Activated CD4-positive, alpha-beta T cell treated with anti-CD3 and anti-CD28 coated beads for 48 hours (primary cell): ENCODE measurements at places on chromosomes 13 and 19.

DNA sequence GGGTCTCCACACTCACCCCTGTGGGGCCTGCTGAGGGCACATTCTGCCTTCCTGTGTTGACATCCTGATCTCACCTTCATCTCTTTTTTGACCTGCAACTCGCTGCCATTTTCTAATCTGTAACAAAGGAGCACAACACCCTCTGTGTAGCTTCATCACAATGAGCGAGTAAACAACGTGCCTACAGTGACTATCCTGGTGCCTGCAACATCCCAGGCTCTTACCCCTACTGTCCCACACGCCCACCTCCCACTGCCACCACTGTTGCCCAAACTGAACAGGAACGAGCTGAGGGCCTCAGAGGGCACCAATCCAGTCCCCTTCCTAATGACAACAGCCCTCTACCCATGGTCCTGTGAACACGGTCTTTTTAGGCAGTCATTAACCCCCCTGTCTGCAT, 102.2 kb upstream of the GJB6 start:
- no peak for DNase-seq

DNA sequence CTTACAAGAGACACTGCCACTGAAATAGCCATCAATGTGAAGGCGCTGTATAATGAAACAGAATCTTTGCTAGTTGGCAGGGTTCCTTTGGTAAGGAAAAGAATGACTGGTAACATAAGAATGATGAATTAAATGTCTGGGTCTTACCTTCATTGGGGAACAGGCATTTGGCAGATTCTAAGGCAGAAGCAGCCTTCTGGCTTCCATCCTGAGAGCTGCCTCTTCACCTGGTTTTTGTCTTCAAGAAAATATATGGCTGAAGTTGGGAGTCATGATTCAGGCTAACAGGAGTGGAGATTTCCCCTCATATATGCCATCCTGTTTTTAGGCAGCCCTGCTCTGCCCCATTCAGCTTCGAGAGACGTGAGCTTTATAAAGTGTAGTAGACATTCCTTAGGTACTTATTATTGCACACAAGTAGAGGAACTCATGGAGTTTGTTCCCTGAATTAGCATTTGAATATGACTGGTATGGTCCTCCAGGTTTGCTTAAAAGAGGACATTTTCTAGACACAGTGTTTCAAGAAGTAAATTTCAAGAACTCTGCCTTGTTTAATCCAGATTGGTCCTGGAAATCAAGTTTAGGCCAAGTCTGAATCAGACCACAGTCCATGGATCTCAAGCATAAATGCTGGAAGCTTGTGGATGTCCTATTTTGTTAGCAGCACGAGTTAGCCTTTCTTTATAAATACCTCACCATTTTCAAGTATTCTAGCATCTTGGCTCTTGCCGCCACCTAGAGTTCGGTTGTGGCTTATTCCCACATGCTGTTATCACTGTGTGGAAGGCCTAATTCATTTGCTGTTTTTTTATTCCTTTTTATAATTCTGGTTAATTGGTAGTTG, 56.2 kb upstream of the AKAP11 start:
- DNase-seq: peak; percentile 30

DNA sequence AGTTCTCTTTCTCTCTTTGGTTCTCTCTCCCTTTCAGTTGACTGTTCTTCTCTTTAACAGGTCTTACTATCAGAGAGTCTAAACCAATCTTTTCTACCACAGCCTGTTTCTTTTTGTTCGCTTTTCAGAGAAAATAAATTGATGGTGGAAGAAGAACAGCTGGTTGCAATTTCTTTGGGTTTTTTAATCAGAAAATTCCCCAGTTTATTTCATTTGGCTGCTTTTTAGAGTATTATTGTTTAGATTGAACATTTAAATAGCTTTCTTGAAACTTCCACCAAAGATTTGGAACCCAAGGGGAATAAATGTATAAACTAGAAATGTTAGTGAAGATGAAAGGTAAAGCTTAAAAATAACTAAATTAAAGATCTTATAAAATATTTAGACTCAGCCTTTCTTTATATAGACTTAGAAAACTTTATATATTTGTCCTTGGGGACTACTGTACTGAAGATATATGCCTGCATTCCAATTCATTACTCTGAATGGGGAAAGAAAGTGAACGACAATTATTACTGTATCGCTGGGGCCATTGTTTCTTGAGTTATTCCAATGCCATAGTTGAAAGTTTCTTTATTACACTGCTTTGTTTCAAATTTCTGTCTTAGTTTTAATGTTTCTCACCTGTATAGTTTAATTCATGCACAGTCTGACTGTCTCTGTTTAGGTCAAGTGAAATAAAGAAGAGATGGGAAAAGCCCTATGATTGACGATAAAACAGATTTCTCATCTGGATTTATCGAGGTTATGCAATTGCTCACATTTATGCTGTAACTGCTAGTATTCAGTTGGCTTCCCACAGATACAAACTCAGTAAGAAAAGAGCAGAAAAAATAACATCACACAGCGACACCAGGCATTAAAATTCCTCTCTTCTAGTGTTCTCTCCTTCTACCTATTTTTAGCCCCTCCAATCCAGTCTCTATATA, 169.4 kb upstream of the CSNK1A1L start:
- no peak for DNase-seq

- peak; percentile 93 for DNase-seq
Observed at GRCh38 chr19:7488736-7489353, at the start of gene PEX11G. TSS of gene PEX11G (minus strand) at chr19:7489035. CDS start at chr19:7489010, 25 bp downstream.

DNA sequence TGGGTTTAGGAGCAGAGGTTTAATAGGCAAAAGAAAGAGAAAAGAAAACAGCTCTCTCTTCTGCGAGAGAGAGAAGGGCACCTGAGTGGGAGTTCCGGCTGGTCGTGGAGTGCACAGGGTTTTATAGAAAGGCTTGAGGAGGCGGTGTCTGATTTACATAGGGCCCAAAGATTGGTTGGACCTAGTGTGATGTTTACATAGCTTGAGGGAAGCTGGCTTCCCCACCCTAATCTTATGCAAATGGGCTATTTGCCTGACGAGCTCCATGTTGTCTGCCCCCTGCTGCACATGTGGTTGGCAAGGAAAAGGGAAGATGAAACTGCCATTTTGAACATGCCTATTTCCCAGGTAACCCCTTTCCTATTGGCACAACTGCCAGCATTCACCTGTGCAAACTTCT, 21.5 kb upstream of the MEDAG start:
- no peak for DNase-seq

GRCh38 chr19:42245231-42245630, 2.8 kb upstream of the GSK3A start:
- no peak for DNase-seq

DNA sequence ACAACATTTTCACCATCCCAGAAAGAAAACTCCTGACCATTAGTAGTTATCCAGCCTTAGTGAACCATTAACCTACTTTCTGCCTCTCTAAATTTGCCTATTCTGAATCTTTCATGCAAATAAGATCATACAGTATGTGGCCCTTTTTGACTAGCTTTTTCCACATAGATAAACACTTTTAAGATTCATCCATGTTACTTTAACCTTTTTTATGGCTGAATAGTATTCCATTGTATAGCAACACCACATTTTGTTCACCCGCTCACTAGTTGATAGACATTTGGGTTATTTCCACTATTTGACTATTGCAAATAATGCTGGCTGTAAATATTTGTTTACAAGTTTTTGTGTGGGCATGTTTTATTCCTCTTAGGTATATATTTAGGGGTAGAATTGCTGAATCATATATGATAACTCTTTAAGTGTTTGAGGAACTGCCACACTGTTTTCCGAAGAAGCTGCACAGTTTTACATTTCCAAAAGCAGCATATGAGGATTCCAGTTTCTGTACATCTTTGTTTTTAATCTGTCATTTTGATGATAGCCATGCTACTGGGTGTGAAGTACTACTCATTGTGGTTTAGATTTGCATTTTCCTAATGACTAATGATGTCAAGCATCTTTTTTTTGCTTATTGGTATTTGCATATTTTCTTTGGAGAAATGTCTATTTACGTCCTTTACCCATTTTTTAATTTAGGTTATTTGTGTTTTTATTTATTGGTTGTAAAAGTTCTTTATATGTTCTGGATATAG, 17.1 kb downstream of the COG6 start:
- DNase-seq: no peak

DNA sequence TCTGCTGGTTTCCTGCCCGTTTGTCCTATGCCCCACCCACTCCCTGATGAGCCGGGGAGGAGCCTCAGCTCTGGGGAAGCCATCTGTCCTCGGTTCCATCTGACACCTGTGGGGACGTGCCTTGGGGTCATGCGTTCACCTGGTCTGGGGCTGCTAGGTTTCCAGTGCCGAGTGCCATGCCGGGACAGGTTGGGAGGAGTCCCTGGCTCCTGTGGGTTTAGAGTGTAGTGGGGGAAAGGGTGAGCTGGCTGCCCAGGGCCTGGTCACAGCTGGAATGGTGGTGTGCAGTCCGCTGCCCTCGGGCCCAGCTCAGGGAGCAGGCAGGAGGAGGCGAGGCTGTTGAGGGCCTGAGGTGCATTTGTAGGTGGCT, 2.5 kb downstream of the KDM4B start:
- DNase-seq: peak; percentile 57

- DNase-seq: no peak
Observed at GRCh38 chr19:5122121-5122400, 153.1 kb downstream of the KDM4B start.
